ENCODE measurements at places on chromosomes 12 and 14.

GRCh38 chr14:51079085-51079484, 15.8 kb downstream of the TRIM9 start:
- DNase-seq, result no peak

GRCh38 chr12:111699962-111700361, 14.1 kb downstream of the ACAD10 start:
- DNase-seq, result no peak

GRCh38 chr12:131274906-131275305, 321.2 kb downstream of the ADGRD1 start:
- DNase-seq, result no peak

GRCh38 chr14:23694085-23694948, 58.2 kb downstream of the DHRS2 start:
- DNase-seq, result peak; percentile 63

GRCh38 chr12:111532751-111533150, 66.4 kb downstream of the ATXN2 start:
- DNase-seq, result no peak

- DNase-seq, result no peak
Observed at GRCh38 chr14:102541771-102542170, 32.2 kb upstream of the ANKRD9 start.

DNA sequence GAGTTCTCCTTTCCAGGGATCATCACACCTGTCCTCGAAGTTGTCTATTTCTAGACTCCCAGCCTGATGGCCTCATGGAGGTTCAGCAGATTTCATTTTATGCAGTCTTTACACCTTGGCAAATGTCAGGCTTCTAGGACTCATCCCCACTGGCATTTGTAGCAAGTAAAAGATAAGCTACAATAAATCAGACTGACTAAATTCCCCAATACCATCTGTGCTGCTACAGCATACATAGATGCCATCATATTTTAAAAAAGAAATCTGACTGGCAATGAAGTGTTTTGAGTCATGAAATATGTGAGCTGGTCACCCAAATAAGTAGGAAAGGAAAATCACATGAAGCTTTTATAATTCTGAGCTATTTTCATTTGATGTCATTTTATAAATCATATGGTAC, 55.3 kb downstream of the KCNC2 start:
- no peak for DNase-seq

GRCh38 chr12:121214855-121215745, 5.2 kb downstream of the P2RX4 start:
- peak; percentile 91 for DNase-seq
